CD4-positive, alpha-beta T cell treated with Interleukin-15 for 1 hour (primary cell): ENCODE measurements at places on chromosomes 6 and 20.

GRCh38 chr6:157747370-157747769 lies 75.7 kb upstream of the SNX9 start:
- no peak for DNase-seq

GRCh38 chr20:17969884-17970409 lies 1.1 kb downstream of the MGME1 start:
- DNase-seq, result peak; percentile 58

GRCh38 chr20:63903796-63904561 lies 9.1 kb downstream of the DNAJC5 start:
- DNase-seq, result no peak

GRCh38 chr20:41030531-41031242 lies 2.1 kb downstream of the TOP1 start:
- no peak for DNase-seq

DNA sequence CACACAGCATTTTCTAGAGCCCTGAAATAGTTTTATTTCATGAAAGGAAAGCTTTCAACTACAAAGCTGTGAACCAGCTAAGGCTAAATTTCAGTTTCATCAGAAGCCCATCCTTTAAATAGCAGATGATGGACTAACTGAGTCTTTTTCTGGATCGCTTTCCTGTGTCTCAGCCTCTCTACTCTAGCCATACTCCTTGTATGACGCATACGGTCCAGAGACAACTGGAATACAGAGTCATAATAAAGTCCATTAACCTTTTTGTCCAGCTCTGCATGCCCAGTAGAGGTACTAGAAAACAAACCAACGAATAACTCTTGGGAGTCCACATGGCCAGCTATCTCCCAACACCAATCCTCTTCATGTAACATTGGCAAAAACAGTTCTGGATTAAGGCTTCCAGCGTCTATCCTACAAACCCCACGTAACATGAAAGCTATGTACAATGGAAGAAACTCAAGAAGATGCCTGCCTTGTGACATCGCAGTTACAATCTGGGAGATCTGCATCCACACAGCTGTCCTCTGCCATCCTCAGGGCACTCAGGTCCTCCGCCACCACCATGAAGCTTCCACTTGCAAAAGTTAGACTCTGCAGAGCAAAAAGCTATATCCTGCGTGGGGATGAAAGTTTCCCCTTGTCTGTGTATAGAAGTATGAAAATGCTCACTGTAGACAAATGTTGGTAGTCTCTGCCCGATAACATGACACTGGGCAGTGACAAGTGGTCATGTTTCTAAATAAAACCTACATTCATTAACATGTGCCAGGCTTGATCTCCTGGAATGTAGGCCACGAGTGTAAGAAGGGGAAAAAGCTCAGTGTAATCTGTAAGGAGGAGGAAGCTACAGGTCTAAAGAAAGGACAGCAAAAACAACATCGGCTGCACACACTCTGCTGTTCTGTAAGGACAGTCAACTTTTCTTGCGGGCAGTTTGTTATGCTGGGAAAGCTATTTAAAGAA lies 360.4 kb downstream of the ESR1 start:
- no peak for DNase-seq

- no peak for DNase-seq
These were observed 1426.9 kb upstream of the EYS start for GRCh38 chr6:67133973-67134372.

DNA sequence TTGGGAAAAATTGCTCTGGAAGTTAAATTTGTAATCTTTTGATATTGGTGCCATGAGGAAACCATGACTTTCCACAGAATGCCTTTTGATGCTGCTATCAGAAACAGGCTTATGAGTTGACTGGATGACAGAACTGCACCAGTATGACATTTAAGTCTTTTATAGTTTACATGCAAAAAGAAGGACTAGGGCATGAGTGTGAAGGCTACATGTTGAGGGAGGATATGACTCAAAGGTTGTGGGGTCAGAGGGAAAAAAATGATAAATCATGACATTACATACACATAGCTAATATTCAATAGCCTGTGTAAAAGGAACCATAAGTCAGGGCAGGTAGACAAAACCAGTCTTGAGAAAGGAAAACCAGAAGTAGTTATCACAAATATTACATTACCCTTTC lies 182.2 kb downstream of the COL12A1 start:
- DNase-seq, result no peak

DNA sequence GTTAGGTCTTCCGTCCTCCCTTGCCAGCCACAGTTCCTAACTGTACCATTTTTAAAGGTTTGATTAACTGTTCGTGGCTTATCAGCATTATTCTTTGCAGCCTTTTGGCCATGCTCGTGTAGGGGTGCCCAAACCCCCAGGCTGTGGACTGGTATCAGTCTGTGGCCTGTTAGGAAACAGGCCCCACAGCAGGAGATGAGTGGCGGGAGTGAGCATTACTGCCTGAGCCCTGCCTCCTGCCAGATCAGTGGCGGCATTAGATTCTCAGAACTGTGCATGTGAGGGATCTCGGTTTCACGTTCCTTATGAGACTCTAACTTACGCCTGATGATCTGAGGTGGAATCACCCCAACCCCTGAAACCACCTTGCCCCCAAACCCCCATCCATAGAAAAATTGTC lies 79.3 kb downstream of the TBC1D7 start:
- no peak for DNase-seq

DNA sequence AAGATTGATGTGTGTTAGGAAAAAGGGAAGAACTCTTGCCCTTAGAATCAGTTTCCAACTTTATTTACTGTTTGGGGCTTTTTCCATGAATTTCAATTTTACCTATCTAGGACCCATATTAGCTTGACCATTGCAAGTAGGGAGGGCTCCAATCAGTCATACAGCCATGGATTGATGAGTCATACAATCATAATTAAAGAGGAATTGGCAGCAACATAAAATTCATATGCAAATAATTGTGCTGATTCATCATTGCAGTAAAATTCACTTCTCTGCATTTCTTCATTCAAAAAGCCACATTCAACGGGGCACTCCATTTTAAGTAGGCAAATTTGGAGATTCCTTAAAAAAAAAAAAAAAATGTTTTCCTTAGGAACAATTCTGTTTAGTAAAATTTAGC lies 1016.4 kb downstream of the KIF16B start:
- DNase-seq, result no peak

DNA sequence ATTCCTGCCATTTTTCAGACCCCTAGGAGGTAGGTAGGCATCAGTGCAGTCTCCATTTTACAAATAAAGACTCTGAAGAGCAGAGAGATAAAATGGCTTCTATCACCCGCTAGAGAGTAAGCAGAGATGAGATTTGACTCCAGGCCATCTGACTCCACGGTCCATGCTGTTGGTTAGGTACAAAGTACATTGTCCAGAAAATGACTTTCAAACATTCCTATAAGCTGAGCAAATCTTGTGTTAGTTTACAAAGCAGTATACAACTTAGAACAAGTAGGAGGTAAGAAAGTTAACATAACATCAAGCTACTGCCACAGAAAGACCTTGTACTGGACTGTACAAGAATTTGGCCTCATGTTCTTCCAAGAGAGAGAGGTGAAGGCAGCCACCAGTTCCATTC lies 14.9 kb downstream of the BTN1A1 start:
- no peak for DNase-seq
